NAMALWA (cell line): ENCODE measurements at places on chromosomes 5 and 9.
A peak's percentile ranks its signal among the peaks of the same experiment; 100 is the strongest.

GRCh38 chr5:23977997-23978396 lies 470.6 kb downstream of the PRDM9 start:
- DNase-seq, result peak; percentile 74

GRCh38 chr5:123283499-123283898 lies 139.7 kb downstream of the CEP120 start:
- no peak for DNase-seq

- DNase-seq, result no peak
Observed at GRCh38 chr5:646396-647201, 34.5 kb downstream of the CEP72 start.

DNA sequence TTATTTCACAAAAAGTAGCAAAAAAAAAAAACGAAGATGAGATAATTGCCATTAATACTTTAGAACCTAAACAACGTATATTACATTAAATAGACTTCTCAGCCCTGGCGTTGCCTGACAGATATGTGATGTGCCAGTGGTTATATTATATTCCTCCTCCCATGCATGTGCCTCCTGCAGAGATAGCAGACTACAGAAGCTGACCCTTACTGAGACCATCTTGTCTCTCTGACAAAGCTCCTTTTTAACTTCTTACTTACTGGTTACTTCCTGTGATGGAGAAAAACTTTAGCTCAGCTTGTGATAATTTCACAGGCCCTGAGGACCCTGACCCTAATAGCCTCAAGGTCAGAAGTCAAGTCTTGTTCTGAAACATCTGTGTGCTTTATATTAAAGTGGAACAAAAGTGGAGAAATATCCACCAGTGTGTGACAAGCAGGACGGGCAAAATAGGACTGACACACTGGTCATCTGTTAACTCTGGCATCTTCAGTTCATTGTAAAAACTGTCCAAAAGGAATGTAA lies 80.6 kb upstream of the POU5F2 start:
- DNase-seq, result no peak

- DNase-seq, result no peak
Observed at GRCh38 chr5:57448751-57449150, 33.9 kb downstream of the ACTBL2 start.

DNA sequence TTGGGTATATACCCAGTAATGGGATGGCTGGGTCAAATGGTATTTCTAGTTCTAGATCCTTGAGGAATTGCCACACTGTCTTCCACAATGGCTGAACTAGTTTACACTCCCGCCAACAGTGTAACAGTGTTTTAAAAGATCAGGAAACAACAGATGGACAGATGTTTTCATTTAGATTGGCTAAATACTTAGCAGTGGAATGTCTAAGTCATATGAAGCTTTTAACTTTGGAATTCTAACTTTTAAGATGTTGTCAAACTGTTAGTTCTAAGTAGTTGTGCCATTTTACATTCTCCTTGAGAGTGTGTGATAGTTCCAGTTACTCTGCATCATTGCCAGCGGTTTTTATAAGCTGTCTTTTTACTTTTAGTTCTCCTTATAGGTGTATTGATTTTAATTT lies 688.8 kb downstream of the SEMA5A start:
- no peak for DNase-seq
